Fibroblast of mammary gland (primary cell): ENCODE measurements at places on chromosomes 16 and 17.

DNA sequence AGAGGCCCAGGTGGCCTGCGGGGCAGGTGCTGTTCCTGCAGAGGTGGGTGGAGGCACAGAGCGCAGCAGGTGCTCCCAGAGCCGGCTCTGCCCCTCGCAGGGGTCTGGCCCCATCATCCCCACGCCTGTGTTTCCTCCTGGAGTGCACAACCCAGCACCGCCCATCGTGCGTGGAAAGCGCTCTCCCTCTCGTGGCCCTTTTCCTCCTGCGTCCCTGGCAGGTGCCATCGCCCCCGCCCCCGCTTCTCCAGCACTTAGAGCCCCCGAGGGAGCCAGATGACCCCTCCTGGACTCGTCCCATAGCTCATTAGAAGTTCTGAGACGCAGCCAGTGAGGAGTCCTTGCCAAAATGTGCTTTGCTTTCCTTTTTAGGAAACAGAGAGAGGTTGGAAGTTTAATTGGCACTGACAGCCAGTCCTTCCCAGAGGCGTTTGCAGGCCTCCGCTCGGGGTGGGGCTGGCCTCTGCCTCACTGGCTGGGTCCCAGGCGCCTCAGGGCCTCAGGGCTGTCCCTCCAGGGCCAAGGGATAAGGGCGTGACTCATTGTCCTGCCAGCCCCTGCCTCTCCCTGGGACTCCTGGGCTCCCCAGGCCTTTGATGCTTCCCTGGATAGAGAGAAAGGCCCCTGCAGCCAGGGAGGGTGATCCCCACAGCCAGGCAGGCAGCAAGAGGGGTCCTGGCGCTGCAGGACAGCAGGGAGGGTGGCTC lies 32.2 kb upstream of the CHMP6 start:
- peak; percentile 41 for DNase-seq

DNA sequence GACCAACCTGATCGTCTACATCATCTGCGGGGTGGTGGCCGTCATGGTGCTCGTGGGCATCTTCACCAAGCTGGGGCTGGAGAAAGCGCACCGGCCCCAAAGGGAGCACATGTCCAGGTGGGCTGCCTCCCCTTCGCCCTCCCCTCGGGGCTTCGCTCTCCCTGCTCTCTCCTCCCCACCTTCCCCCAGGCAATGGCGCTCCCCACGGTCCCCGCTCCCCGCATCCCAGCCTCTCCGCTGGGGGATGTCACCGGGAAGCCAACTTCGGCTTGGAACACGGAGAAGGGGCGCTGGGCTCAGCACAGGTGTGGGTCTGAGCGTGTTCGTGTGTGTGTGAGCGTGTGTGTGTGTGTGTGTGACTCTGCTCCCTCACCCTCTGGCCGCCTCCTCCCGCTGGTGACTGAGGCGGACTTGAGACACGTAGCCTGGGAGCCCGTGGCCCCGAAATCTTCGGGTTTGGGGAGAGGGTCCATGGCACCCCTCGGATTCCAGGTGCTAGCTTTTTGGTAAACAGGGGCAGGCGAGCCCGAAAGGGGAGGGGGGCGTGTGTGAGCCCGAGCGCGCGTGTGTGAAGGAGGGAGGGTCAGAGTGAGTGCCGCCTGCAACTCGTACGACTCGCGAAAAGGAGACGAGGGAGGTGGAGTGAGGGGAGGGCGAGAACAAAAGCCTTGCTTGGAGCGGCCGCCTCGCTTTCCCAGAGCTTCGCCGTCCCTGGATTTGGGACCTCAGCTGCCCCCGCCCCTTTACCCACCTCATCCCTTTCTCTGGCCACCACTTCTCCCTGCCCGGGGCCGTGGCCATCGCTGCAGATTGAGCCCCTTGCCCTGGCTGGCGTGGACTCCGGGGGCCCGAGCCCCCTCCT lies 1.3 kb downstream of the SHISA9 start:
- no peak for DNase-seq

- DNase-seq = no peak
These were observed 44.1 kb upstream of the MGAT5B start for GRCh38 chr17:76824093-76824492.

DNA sequence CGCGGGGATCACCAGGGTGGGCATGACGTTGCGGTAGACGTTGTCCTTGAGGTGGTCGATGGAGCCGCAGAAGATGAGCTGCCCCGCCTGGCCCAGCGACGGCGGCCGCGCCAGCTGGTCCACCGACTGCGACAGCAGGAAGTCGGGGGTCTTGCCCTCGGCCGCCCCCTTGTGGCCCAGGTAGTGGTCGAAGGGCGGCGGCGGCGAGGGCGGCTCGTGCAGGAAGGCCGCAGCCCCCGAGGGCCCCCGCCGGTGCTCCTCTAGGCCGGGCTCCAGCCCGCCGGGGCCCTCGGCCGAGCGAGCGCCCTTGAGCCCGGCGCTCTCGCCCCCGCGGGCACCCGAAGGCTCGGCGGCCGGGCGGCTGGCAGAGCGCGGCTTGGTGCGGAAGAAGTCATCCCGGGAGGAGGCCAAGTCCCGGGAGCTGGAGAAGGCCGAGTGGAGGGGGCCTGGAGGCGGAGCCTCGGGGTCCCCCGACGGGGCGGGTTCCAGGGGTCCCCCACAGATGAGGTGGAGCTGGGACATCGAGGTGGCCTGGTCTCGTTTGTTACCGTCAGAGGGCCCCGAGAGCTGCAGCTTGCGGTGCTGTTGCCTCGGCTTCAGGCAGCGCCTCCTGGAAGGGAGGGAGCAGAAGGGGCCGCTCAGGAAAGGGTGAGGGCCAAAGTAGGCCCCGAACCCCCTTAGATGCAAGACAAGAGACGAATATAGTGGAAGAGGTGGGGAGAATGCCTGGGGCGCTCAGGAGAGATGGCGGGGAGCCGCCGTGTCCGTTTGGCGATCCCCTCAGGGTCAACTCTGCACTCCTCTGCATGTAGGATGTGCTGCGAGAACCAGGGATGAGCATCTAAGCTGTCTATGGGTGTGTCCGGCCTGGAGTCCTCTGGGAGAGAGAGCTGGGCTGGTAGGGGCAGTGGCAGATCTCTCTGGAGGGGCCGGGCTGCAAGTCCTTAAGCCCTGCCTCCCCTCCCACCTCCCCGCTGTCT lies 8.8 kb downstream of the FAM171A2 start:
- no peak for DNase-seq

GRCh38 chr16:81216706-81217105 lies 21.8 kb upstream of the BCO1 start:
- DNase-seq = no peak

GRCh38 chr17:57724026-57724728 lies 20.9 kb downstream of the CCDC182 start:
- no peak for DNase-seq

GRCh38 chr17:57983446-57983845 lies 4.6 kb downstream of the VEZF1 start:
- DNase-seq = no peak

DNA sequence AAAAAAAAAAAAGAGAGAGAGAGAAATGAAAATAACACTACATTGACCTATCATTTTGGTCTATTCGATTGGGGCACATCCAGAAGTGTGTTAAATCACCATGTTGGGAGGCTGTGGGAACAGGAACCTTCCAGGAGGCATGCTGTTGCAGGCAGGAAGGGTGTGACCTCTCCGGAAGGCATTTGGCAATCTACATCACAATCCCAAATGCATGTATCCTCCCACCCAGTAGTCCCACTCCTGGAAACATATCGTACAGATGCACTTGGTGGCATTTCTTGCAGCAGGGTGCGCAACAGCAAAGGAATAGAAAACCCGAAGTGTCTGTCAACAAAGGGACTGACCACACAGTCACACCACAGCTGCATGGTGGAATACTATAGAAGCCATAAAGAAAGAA lies 7.9 kb downstream of the PLLP start:
- no peak for DNase-seq

DNA sequence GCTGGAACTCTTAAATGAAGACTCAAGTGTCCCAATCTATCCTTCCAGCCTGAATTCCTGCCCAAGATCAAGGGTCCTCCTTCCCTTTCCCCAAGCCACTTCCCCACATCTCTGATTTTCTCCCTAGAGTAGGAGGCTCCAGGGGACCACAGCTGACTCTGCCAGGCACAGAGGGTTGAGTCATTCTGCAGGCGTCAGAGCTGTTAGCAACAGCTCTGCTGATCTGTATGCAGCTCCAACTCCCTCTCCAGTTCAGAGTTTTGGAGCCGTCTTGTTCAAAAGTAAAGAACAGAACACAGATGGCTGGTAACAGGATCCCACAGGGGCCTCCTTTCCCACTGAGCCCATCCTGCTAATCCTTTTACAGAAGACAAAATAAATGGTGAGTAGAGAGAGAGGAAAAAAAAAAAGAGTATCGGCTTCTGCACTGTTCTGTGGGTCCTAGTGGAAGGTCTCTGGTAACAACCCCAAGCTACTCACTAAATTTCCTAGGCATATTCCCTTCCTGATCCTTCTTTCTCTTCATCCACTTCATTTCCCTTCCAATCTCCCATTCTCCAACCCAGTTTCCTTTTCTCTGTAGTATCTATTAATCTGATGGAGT lies 13.4 kb upstream of the TAOK1 start:
- DNase-seq = peak; percentile 91

GRCh38 chr17:30290696-30291542 lies 825 bp downstream of the BLMH start:
- DNase-seq = peak; percentile 29

DNA sequence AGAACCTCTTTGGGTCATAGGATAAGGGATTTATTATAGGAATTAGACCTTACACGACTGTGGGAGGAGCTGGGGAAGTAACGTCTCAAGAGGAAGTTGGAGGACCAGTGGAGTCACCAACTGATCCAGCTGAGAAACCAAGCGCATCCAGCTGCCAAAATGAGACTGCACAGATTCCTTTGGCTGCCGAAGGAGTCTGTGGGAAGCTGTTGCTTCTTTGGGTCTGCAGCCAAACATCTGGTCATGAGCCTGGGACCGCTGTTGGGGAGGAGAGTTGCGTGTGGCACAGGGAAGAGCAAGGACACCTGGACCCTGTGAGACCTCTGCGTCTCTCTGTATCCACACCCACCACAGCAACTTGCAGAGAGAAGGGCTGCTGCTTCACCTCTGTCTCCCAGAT lies 2.4 kb upstream of the NACA2 start:
- peak; percentile 42 for DNase-seq

- DNase-seq = no peak
These were observed 14.1 kb upstream of the ST6GALNAC1 start for GRCh38 chr17:76657505-76658241.

DNA sequence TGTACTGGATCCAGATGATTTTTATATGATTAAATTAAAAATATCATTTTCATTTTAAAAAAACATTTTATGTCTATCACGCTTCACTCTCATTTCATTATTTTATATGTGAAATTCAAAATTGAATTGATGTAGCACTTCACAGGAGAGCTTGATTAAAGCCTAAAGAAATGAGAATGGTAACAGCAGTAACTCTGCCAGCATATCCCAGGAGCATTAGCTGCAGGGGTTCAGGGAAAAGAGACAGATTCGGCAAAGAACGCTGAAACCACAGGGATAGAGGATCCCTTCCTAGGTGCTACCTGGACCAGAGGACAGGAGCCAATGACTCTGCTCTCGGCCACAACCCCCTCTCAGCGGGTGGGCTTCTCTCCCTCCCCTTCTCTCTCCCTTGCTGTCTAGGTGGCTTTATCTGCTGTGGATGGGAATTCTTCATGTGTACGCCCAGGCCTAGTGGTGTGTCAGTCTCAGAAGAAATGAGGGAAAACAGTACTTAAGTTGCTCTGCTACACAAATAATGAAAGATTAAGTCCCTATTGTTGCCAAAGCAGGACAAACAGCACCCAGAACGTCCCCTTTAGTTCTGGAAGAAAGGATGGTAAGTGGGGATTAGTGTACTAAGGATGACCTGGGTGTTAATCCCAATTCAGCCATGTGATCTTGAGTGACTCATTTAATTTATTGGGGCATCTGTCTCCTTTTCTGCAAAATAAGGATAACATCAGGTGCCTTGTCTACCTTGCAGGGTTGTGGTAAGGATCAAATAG lies 123.3 kb downstream of the CDK5R1 start:
- DNase-seq = no peak

DNA sequence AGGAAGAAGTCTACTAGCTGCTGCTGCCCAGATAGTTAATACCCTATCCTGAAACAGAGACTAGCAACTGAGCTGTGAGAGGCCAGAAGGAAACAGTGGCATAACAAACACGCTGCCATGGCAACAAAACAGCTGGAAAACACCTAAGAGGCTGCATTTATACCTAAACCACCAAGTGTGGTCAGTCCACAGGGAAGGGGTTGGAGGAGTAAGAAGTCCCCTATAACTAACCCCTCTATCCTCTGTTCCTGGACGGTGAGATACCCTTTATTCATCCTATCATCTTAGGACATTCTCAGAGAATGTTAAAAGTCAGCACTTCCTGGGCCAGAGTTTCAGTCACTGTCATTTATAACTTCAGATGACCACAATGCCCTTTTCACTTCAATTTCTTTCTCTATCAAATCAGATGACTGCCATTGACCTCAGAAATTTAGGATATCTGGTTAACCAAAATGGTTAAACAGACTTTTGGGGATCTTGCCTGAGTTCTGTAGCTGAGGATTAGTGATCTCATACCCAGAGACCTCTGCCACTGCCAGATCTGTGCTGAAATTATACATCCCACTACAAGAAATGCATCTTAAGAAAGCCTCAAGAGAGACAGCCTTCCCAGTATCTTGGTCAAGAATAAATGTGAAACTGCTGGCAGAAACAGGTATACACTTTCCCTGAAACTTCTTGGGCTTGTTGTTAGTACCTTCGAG lies 36.2 kb downstream of the STH start:
- DNase-seq = no peak

GRCh38 chr17:37220607-37220953 lies 155.2 kb upstream of the C17orf78 start:
- peak; percentile 34 for DNase-seq

- no peak for DNase-seq
These were observed 17.4 kb downstream of the IL34 start for GRCh38 chr16:70663524-70664324.

GRCh38 chr16:1288813-1289476 lies 20.5 kb upstream of the UBE2I start:
- DNase-seq = no peak

DNA sequence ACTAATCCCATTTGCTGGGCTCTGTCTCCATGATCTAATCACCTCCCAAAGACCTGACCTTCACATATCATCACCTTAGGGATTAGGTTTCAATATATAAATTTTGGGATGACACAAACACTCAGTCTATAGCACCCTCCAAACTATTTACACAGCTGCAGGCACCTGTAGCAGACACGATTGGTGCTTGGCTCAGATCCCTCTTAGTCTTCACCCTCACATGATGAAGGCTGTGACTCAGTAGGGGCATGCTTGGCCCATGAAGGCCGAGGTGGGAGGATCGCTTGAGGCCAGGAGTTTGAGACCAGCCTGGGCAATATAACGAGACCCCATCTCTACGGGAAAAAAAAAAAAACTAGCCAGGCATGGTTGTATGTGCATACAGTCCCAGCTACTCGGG lies 73.5 kb downstream of the HS3ST2 start:
- DNase-seq = no peak
